Activated T-cell treated with anti-CD3 and anti-CD28 coated beads for 1 hour (primary cell): ENCODE measurements at places on chromosomes 2 and 18.

GRCh38 chr18:57347784-57348183 lies 4.6 kb upstream of the ST8SIA3 start:
- no peak for DNase-seq

- no peak for DNase-seq
Measured at GRCh38 chr18:12862467-12862866, 21.6 kb downstream of the PTPN2 start.

DNA sequence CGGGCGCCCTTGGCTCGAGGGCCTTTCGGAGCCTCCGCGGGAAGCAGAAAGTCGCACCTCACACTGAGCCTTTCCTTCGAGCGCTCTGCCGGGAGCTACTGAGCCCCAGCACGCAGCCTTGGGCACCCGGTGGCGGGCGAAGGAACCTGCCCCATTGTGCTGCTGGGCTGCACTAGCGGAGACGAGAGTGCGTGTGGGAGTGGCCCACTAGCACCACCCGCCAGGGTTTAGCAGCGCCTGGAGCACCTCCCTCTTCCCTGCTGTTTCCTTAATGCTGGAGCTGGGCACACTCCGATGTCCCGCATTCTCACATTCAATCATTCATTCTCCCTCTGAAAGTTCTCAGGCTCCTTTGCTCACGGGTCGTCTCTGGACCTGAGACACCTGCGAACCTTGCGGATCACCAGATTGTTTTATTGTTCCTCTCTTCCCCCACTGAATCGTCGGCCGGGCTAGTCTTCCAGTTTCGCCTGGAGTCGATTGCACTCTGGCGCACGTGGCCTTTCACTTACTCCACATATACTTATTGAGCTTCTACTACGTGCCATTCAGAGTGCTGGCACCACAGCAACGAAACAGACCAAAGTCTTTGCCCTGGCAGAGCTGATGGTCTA lies 8.5 kb upstream of the PAX3 start:
- DNase-seq, result no peak

GRCh38 chr18:74994502-74995418 lies 214.2 kb downstream of the PTGR3 start:
- DNase-seq, result no peak

GRCh38 chr18:577643-578375 lies 2.4 kb upstream of the CETN1 start:
- DNase-seq, result no peak

GRCh38 chr2:225998653-225999052 lies 599.1 kb downstream of the NYAP2 start:
- DNase-seq, result no peak

DNA sequence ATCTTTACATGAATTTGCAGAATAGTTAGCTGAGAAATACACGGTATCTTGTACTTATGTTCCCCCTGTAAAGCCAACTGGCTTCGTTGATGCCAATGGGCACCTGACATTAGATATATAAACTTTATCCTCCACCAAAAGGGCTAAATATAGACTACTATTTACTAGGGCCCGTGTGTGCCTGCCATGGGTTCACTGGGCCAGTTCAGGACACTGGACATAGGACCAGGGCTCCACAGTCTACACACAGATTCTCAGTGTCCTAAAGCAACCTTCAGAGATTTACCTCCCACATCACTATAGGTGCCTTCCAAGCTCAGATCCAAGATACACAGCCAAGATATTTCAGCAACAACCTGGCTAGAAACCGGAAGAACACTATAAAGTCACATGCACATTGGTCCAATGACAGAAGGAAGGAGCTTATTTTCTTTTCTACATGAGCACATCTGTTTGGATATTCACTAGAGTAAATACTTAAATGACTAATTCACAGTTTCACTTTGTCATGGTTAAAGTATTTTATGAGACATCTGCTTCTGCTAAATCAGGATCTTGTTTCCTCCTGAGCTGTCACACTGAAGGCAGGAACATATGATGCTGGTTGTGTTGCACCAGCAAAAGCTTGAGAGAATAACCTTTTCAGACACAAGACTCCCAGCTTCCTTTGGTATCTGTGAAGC lies 95.1 kb downstream of the MYO5B start:
- DNase-seq, result no peak

- DNase-seq, result no peak
Measured at GRCh38 chr2:231146665-231147064, 21.8 kb upstream of the HTR2B start.

DNA sequence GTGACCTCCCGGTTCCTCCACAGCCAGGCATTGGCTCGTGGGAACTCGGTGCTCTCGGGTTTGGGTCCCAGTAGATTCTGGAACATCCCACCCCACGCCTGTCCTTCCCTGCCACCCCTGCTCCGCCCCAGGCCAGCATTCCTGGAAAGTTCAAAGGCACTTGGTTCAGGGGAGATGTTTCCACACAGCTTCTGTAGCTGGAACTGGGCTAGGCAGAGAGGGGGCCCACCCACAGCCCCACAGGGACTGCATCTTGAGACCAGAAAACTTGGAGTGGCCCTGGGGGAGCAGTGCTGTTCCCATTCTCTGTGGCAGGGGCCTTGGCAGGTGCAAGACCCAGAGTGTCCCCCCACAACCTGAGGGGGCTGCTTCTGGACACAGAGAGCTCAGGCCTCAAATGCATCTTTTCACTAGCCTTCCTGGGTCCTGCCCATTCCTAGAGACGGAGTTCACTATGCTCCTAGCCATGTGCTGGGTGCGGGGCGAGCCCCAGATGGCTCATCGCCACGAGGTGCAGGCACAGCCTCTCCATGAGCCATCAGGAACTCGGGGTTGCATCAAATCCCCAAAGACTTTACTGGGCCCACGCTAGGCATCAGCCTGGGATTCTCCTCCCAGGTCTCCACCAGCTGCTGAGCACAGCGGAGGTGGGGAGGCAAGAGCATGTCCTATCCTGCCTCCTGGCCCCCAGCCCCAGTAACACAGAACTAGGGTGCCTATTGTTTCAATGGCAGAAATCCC lies 68.7 kb downstream of the ZFP36L2 start:
- no peak for DNase-seq

DNA sequence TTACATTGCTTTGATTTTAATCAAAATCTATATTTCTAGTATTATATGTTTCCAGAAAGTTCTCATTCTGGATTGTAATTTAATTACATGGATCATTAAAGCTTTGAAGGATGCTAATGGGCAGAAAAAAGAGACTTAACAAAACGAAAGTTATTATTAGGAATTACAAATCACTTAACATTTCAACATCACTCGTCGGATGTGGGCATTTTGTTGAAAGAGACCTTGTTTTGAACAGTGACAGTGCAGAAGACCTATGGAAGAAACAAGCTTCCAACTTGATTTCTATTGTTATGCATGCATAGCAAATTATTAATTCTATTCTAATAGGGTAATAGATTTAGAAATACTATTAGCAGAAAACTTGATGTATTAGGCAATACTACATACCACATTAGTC lies 31.4 kb upstream of the DARS1 start:
- DNase-seq, result no peak

GRCh38 chr18:2111456-2111855 lies 459.8 kb downstream of the METTL4 start:
- no peak for DNase-seq

DNA sequence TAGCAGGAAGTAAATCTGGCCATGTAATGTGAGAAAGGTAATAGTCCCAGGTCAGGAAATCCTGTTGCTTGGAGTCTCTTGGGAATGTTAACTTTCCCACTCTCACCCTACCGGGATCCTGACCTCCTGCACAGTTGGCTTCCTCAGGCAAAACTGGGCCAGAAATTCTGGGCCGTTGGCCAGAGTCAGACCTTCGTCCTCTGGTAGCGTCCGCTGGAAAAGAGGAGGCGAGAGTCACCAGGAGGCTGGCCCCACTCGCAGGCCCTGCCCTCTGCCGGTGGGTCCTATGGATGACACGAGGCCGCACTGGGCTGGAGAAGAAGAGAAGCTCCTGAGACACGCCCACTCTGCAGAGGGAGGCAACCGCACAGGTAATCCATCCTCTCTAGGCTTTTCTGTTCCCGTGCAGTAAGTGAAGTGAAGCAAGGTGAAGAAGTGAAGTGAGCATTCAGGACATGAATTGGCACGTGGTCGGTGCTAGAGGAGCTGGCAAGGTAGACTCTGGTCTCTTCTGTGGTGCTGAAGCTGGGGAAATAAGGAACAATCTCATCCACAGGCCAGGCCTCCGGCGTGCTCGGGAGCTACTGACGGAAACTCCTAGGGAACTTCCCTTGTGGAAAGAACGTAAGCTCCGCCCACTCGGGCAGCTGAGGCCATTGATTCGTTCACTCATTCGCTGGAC lies 182.7 kb upstream of the GLI2 start:
- no peak for DNase-seq

- no peak for DNase-seq
Measured at GRCh38 chr2:33706410-33706809, 107.3 kb upstream of the FAM98A start.

GRCh38 chr2:231909631-231910030 lies 16.6 kb downstream of the NPPC start:
- no peak for DNase-seq

DNA sequence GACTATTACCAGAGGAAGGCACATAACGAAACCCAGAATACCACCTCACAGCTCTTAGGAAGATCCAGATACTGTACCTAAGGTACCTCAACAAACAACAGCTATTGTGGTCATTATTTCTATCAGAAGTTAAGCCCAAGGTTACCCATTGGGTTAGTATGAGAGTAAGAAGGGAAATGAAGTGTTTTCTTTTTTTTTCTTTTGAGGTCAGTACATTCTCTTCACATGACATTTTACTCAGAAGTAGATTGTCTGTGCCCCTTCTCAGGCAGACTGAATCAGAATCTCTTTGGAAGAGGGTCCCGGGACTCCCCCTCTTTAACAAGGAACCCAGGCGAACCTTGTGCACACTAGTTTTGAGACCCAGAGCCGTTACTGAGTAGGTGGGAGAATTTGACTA lies 233.7 kb upstream of the CXCR4 start:
- DNase-seq, result no peak

DNA sequence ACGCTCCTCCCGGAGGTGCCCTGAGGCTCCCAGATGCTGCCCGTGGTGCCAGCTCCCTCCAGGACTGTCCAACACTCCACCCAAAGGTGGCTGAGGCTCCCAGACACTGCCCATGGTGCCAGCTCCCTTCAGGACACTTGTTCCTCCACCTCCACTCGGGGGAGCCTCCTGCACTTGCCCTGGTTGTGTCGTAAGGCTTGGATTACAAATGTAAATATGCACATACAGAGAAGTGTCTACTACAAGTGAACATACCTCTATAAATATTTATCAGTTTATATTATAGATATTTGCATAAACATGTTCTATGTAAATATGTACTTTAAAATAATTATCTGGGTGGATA lies 143.3 kb downstream of the PXDN start:
- no peak for DNase-seq

GRCh38 chr2:68189991-68190784 lies 32.5 kb downstream of the PNO1 start:
- DNase-seq, result no peak

DNA sequence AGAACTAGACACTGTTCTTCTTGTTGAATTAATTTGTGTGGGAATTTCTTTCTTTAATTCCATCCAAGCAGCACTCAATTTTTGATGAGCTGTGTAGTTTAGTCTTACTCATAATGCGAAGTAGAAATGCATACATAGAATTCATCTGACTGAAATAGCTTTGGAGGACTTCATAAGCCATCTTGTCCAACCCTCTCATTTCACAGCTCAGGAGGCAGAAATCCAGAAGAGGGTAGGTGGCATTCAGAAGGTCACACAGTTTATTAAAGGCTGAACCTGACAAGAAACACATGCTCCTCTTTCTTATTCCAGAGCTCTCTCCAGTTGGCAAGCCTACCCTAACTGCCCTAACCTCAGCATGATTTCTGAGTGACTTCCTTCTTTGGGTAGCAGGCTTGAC lies 169.2 kb upstream of the NOSTRIN start:
- no peak for DNase-seq

DNA sequence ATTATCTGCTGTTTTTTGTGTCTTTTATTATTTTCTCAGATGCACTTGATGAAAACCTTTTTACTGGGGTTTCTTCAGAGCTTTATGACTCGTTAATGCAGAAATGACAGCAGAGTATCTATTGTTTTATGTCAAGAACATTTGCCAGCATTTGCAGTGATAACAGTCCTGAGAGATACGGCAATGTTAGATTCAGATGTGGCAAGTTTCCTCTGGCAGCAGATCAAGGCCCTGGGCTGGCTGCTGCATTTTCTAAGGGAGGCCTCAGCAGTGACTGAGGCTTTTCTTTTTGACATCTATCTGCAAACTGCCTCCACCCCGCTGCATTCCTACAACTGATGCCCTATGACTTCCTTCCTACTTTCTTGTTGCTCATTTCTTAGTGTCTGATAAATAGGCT lies 40.2 kb downstream of the EFEMP1 start:
- DNase-seq, result no peak

DNA sequence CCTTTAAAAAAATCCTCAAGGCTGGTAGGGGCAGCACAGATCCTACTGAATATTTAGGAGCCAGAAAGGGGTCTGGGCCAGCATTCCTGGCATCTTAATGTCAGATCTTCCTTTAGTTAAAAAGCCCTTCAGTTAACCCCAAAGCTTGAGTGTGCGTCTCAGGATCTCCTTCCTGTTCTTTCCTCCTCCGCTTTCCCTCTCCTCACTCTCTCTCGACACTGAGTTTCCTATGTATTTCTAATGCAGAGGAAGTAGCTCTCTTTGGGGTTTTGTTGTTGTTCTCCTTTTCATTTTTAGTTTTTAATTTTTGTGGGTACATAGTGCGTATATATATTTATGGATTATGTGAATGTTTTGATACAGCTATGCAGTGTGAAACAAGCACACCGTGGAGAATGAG lies 109.9 kb upstream of the COPS8 start:
- no peak for DNase-seq

DNA sequence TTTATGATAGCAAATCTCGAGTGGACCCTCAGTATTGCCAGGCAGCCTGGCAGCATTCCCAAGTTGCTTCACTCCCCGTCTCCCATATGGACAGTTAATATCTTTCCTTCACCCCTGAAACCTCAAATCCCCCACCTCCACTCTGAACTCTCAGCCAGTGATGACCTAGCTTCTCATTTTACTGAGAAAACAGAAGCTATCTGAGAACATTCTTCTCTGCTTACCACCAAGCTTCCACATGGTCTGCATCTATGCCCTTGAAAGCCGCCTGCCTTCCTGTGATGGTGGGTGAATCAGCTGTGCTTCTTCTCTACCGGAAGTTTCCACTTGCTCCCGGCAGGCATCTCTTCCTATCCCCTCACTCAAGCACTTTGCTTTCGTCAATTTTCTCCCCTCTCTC lies 529.2 kb downstream of the EPHA4 start:
- no peak for DNase-seq

- DNase-seq, result no peak
Measured at GRCh38 chr2:72750466-72750865, 75.4 kb downstream of the EXOC6B start.

GRCh38 chr18:73879766-73880165 lies 267.9 kb downstream of the FBXO15 start:
- no peak for DNase-seq

- DNase-seq, result no peak
Measured at GRCh38 chr2:238438856-238439849, 12.4 kb downstream of the ASB1 start.

DNA sequence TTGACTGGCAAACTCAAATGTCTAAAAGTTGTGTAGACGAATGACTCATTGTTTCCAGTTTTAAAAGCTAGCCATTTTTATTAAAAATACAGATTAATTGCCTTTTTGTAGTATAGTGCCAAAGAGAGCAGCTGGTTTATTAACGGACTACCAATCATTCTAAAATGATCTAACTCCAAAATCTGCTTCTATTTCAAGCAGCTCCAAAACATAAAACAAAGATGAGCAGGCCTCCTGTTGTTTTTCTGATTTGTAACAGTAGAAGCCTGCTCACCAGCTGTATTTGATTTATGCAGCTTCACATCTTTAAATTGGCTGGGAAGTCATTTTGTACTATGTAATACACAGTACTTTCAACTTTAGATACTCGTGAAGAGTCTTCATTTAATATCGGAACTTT lies 171.8 kb downstream of the UBR3 start:
- DNase-seq, result no peak
